ENCODE measurements at places on chromosomes 3 and 15.

- no peak for DNase-seq
Observed at GRCh38 chr3:157240408-157240807, 80.5 kb upstream of the CCNL1 start.

GRCh38 chr3:180457225-180457624, 144.7 kb upstream of the TTC14 start:
- DNase-seq: no peak

DNA sequence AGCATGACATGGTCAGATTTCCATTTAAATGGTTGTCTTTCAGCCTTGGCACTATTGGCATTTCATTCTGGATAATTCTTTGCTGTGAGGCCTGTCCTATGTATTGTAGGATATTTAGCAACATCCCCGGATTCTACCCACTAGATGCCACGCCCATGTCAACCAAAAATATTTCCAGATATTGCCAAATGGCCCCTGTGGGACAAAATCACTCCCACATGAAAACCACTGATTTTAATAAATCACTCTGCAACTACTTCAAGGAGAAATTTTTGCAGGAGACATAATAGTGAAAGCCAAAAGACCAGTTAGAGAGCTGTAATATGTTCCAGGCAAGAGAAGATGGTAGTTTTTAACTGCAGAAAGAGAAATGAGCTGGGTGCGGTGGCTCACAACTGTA, 55.9 kb upstream of the RARB start:
- DNase-seq: no peak

- DNase-seq: peak; percentile 59
Observed at GRCh38 chr3:116863822-116864589, 154.4 kb downstream of the TUSC7 start.

DNA sequence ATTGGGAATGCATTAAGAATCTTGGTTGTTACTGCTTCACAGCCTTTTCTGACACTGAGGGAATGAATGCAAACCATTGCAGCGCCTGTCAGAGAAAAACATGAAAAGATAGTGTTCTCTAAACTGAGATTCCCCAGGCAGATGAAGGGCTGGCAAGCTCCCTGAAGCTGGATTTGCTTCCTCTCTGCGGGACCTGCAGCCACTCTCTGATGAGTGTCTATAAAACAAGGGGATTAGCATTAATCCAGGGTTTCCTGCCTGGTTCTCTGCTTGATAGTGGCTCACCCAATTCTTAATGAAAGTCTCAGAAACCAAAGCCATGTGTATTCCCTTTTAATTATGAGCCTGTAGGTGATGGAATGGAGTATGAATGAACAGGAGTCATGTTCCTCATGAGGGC, 344.3 kb upstream of the UMPS start:
- DNase-seq: no peak

GRCh38 chr3:59313365-59313764, 263.5 kb upstream of the CFAP20DC start:
- DNase-seq: no peak

DNA sequence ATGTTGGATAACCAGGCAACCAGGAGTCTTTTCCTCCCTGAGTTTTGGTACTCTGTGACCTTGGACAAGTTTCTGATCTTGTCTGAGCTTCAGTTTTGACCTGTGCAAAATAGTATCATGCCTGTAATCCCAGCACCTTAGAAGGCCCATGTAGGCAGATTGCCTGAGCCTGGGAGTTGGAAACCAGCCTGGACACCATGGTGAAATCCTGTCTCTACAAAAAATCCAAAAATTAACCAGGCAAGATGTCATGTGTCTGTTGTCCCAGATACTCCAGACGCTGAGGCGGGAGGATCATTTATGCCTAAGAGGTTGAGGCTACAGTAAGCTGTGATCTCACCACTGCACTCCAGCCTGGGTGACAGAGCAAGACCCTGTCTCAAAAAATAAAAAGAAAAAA, 114.8 kb downstream of the IL12A start:
- no peak for DNase-seq

GRCh38 chr15:39078026-39078425, 502.9 kb upstream of the THBS1 start:
- DNase-seq: no peak

DNA sequence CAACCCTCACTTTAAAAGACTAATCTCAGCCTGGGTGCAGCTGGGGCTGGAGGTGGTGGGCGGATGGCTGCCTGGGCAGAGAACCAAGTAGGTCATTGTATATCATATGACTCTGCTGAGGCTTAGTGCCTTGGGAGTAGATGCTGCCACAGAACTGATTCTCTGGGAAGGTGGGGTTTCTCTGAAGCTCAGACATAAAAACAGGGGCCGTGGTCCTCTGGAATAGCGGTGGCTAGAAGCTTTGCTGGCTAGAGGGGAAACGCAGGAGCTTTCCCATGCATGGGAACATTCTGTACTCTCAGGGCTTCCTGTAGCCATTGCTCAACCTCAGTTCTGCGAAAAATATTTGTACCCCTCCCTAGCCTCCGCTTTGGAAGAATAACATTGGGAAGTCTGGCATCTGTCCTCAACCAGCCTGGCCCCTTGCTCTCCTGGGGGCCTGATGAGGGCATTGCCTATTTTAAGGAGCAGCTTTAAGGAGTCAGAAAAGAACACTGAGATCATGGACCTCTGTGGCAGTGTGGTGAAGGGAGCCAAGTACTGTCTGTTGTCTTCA, 14.7 kb downstream of the TIMP4 start:
- peak; percentile 53 for DNase-seq

GRCh38 chr3:134564991-134565390, 79.1 kb downstream of the CEP63 start:
- DNase-seq: no peak

GRCh38 chr15:100869151-100869999, 10.3 kb upstream of the ALDH1A3 start:
- no peak for DNase-seq

- DNase-seq: no peak
Observed at GRCh38 chr15:58504674-58505234, 73.0 kb downstream of the LIPC start.

DNA sequence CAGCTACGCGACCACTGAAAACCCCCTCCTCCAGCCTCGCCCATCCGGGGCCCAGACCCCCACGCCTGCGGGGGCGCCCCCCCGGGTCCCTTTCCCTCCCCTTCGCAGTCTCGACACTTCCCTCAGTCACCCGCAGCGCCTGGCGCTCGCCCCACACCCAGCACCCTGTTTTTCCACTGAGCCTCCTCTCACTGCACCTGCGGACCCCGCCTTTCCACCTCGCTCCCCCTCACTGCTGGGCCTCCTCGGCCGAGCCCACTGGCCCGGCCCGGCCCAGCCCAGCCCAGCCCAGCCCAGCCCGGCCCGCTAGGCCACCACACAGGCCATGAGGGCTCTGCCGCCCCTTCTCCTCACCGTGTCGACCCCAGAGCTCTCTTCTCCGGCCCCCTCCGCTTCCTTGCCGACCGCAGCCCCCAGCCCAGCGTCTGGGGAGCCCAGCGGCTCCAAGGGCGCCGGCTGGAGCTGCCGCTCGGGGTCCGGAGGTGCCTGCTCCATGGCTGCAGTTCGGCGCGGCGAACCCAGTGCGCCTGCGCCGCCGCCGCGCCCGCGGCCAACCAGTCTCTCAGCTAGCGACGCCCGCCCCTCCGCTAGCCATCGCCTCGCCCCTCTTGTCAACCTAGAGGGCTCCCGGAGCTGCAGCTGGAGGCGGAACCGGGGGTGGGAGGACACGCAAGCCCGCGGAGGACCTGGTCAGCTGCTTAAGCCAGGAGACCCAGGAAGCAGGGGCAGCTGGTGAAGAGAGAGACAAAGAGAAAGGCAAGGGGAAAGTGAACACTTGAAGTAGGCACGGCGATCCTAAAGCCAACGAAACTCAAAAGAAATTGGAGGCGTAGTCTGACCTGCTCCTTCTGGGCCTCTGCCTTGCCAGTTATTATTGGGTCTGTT, at the start of gene SNX4:
Gene SNX4, minus strand, starts transcription at position 525 of the 885 bp plus-strand sequence. Its CDS starts 30 bp downstream, at position 495.
- DNase-seq: peak; percentile 94

DNA sequence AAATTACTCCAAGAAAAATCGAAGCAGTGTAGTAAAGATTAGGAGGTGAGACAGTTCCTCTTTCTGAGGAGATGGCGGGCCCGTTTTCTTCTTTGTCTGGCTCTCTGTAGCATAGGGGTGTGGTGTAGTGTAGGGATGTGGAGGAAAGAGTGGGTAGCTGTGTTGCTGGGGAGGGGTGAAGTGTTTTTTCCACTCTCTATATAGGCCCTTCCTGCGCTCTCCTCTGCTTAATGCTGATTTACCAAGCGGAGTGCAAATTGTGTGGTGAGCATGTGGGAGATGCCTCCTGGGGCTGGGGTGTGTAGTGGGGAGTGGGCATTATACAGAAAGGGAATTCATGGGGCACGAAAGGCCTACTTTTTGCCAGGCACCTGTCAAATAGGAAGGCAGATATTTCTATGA, 94.9 kb downstream of the ST6GAL1 start:
- DNase-seq: no peak

- no peak for DNase-seq
Observed at GRCh38 chr15:29379647-29380046, 110.0 kb upstream of the NSMCE3 start.

GRCh38 chr15:27869697-27870281, 229.3 kb downstream of the OCA2 start:
- peak; percentile 51 for DNase-seq

DNA sequence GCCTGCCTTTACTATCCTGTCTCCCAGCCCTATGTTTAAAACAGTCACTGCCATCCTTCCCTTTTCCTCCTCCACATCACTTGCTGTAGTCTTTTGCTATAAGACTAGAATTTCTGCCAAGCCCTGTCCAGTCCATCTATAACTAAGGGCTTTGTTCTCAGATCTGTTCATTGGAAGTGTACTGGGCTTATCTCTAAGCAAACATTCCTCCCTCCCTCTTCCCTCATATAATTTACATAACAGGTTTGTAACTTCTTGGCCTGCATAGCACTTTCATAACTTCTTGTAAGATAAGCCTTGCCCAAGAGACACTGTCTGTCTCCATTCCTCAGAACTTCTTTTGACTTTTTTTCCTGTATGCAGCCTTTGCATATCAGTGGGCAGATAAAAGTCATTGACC, 16.7 kb downstream of the TPRG1 start:
- no peak for DNase-seq

DNA sequence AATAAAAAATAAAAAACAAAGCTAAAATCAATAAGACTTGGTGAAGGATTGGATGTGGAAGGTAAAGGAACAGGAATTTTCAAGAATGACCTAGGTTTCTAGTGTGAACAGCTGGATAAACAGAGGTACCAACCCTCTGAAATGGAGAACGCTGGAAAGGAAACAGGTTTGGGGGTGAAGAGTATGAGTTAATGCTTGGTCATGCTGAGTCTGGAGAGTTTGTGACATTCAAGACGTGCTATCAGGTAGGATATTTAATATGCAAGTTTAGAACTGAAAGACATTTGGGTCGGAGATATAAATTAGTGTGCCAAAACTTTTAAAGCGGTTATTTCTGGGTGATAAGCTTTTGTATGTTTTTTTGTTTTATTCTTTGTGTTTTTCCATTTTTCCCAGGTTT, 11.4 kb upstream of the KLHL6 start:
- DNase-seq: no peak

- DNase-seq: no peak
Observed at GRCh38 chr3:189985948-189986347, 134.7 kb downstream of the P3H2 start.
